ENCODE measurements at places on chromosomes 7 and 10.

GRCh38 chr7:115128154-115128553 is 206.3 kb downstream of the MDFIC start:
- no peak for DNase-seq

- DNase-seq, result no peak
Measured at GRCh38 chr10:44577533-44577932, 192.6 kb upstream of the CXCL12 start.

DNA sequence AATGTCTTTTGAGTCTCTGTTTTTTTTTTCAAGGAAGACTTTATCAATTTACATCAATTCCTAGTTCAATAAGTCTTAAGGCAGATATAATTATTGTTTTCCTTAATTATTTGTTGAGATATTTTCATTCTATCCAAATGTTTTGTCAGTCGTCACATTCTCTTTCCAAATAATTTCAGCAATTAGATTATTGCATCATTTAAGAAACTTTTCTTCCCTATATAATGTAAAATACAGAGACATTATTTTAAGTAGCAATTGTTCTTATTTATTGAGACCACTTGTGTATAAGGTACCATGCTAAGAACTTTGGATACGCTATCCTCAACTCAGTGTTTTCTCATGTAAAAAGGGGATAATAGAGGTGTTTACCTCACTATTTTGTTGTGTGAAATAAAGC is 38.1 kb upstream of the GNAT3 start:
- no peak for DNase-seq

DNA sequence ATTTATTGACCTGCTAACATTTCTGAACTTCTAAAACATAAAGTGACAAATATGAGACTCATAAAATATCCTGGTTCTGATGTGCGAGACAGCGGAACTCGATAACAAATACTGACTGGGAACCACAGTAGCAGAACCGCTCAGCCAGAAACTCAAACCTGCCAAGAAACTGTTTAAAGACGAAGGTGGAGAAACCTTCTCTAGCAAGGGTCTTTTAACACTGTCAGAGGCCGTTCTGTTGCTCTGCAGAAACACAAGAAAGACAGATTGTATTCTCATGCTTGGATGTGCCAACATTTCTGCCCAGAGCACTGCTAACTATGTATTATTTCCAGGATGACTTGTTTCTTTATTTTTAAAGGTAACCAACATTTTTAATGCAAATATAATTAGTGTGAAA is 514.8 kb upstream of the ADARB2 start:
- DNase-seq, result no peak

DNA sequence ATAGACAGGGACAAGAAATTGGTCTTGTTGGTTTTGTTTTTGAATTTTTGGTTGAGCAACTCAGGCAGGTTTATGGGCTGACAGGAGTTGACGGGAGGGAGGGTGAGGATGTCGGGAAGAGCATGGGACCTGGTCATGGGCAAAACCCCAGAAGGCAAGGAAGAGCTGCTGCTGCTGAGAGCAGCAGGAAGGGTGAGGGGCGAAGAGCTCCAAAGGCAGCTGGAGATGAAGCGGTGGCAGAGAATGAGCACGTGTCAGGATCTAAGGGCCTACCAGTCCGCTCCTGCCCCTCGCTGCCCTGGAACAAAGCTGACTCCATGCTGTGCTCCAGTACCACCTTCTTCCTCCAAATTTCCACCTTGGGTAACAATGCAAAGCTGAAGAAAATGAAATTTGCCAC is 84.3 kb downstream of the ARHGAP22 start:
- DNase-seq, result no peak

DNA sequence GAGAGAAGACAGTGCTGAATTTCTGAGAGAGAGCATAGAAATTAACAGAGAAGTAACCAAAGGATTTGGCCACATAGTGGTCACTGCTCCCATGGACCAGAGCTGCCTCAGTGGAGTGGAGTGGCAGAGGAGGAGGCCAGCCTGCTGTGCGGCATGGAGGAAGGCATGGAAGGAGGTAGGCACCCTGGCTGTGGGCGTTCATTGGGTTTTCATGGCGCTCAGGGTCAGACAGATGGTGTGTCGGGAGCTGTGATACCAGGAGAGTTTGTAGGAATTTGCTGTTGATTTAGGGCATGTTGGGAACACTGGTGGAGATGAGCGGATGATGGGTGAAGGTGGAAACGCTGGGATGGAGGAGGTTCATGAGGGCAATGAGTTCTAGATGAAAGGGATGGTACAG is 78.9 kb upstream of the INSYN2A start:
- DNase-seq, result no peak

DNA sequence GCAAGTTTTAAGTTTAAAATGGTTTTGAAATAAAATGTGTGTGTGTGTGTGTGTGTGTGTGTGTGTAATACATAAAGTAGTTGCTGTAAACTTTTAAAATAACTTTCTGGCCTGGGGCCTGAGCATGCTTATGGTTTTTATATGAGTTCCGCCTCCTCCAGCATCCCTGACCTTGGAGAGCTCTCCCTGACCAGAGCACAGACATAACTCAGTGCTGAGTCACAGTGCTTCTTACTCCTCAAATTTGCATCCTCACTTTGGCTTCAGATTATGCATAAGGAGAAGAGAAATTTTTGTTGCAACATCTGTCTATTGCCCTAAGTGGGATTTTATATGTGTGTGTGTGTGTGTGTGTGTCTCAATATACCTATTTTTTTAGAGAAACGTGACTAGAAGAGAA is 200.8 kb downstream of the ELMO1 start:
- DNase-seq, result peak; percentile 26

DNA sequence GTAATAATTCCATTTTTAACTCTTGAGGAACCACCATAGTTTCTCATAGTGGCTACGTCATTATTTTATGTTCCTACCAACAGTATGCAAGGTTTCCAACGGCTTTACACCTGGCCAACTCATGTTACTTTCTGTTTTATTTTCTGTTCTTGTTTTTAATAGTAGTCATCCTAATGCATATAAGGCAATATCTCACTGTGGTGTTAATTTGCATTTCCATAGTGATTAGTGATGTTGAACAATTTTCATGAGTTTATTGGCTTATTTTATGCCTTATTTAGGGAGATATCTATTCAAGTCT is 465.5 kb upstream of the KLF6 start:
- no peak for DNase-seq

- DNase-seq, result no peak
Measured at GRCh38 chr7:154578336-154578735, 424.6 kb downstream of the PAXIP1 start.
